ENCODE measurements at places on chromosomes 6 and 20.
A peak's percentile ranks its signal among the peaks of the same experiment; 100 is the strongest.

GRCh38 chr6:1137849-1138248, 174.0 kb upstream of the FOXQ1 start:
- DNase-seq = no peak

GRCh38 chr6:143677891-143678791, at the start of gene PHACTR2:
Gene PHACTR2, plus strand, starts transcription at chr6:143677965. Its CDS starts 199 bp downstream, at chr6:143678164.
- DNase-seq = peak; percentile 28

GRCh38 chr6:157684620-157685299, 138.3 kb upstream of the SNX9 start:
- DNase-seq = no peak

DNA sequence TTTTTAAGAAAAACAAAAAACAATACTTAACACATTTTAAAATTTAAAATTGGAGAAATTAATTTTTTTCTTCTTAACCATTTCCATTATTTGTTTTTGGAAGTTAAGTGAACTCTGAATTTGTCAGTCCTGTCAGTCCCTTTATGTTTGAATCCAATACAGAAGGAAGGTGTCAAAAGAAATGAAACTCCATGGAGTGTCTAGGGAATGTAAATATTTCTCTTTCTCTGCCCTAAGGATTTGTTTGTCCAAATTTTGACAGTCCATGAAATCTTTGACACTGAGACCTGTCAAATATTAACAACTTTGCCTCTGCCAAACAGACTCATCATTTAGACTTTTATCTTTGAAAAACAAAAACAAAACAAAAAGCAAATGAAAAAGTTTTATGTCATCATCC, 166.4 kb downstream of the EPHA7 start:
- no peak for DNase-seq

- no peak for DNase-seq
Measured at GRCh38 chr20:56222945-56223344, 25.6 kb upstream of the MC3R start.

DNA sequence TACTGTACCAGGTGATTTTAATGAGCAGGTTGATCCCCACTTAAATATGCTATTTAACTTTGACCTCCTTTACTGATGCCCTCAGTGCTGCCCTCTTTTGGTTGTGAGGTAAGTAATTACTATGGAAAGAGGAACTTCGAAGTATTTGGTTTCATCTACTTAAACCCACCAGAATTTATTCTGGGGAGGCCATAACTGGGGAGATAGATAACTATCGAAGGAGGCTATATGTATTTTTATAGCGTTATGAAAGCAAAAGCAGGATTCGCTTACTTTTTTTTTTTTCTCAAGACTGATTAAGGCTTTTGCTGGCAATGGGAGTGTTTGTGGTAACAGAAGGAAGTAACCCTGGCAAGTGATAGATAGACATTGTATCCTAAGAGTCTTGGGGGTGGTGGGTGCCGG, 168.9 kb upstream of the CENPW start:
- no peak for DNase-seq

GRCh38 chr6:84271061-84271716, 43.7 kb upstream of the CEP162 start:
- DNase-seq = no peak

DNA sequence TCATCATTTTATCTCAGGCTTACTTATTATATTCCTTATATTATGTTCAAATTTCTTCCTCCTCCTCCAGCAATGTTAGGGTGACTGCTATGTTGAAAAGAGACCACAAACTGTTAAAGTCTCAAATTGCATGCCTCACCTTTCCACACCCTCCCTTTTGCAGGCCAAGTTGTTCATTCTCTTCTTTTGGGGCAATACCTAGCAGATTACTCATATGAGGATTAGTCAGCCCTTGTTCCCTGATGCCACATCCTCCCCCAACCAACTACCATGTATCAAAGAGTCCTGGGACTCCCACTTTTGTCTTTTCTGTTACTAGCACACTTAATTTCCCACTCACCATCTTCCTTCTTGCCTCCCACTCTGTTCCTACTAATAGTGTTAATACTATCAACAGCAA, 434.7 kb downstream of the BCKDHB start:
- DNase-seq = no peak

DNA sequence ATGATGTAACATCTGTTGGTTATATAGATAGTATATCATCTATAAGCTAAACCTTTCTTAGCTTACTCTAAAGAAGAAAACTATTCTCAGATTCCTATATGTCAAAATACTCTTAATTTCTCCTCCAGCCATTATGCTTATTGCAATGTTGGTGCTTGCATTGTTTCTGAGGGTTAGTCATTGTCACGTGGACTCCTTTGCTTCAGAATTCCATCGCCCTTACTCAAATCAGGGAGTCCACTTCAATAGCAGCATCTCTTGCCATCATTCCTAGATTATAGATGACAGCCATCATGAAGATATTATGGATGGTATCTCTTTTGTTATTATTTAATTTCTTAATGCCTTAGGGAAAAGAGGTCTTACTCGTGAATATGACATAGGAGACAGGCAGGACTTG, 776.1 kb downstream of the TENT5A start:
- DNase-seq = no peak

- no peak for DNase-seq
Measured at GRCh38 chr6:140052736-140053729, 678.6 kb upstream of the CITED2 start.

All from activated B cell treated with CpG ODN at 0.5 μM for 24 hours (primary cell).